ENCODE measurements at places on chromosomes 2 and 18.
A peak's percentile ranks its signal among the peaks of the same experiment; 100 is the strongest.

GRCh38 chr2:101474731-101475384 lies at the start of gene RFX8:
RFX8 (minus strand) TSS chr2:101475112; CDS start chr2:101466848, 8,264 bp downstream.
- peak; percentile 90 for DNase-seq

- DNase-seq: no peak
Observed at GRCh38 chr18:21040466-21040865, 71.1 kb downstream of the ROCK1 start.

GRCh38 chr2:222982909-222983265 lies 69.1 kb upstream of the KCNE4 start:
- DNase-seq: no peak

- DNase-seq: peak; percentile 74
Observed at GRCh38 chr2:28463893-28464292, 32.0 kb upstream of the PLB1 start.

DNA sequence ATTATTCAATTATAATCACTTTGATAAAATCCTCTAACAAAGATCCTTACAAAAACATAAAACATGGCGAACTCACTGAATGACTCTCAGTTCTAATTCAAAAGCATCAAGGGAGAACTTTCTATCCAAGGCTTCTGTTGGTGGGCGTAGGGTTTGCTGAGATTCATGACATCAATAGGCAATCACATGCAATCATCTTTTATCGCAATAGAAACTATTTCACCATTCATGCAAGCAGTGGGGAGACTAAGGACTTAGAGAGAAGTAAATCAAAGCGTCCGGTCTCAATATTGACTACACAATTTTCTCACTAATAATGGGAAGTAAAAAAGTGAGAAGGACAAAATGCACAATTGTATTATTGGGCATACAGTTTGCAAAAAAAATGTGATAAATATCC lies 168.7 kb downstream of the SCG2 start:
- DNase-seq: no peak

DNA sequence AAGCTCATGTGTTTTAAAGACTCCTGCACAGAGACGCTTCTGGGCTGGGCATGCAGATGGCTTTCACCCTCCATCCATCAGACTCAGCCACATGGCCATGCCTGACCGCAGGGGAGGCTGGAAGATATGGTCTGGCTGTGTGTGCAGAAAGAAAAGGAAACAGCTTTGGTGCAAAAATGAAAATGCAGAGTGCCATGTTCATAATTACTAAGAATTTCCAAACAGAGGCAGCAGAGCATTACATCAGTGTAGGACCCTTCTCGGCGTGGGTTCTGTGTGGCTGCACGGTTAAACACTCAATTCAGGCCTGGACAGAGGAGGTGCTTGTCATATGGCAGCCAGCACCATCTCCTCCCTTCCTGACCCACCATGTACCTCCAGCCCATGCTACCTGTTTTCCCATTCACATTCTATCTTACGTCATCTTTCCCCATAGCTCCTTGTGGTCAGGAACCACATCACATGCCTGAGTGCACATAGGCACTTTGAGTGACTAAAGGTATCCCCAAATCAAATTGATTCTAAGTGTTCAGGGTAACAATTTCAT lies 200.3 kb upstream of the ID2 start:
- DNase-seq: no peak

DNA sequence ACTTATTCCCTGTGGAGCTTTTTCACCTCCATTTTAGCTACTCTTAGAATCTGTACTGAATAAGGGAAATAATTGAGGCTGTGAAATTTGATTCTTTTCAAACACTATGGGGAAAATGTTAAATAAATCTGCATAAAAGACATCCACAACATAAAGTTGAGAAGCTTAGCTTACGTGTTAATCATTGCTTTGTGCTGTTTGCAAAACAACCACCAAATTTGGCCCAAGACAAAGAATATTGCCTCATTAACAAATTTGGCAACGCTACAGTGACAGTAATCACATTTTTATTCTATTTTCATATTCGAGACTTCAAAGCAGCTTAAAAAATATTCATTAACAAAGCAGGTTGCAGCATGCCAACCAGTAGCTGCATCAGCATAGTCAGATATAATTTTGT lies 437.6 kb downstream of the DPP10 start:
- DNase-seq: no peak

- no peak for DNase-seq
Observed at GRCh38 chr2:84980263-84980983, 9.5 kb downstream of the KCMF1 start.

GRCh38 chr2:201931951-201932350 lies 101.7 kb upstream of the FZD7 start:
- no peak for DNase-seq

- no peak for DNase-seq
Observed at GRCh38 chr2:188291142-188291616, 495 bp upstream of the GULP1 start.

GRCh38 chr2:170940066-170940465 lies 11.0 kb downstream of the GORASP2 start:
- no peak for DNase-seq

GRCh38 chr18:72410399-72410798 lies 133.7 kb downstream of the CBLN2 start:
- no peak for DNase-seq

DNA sequence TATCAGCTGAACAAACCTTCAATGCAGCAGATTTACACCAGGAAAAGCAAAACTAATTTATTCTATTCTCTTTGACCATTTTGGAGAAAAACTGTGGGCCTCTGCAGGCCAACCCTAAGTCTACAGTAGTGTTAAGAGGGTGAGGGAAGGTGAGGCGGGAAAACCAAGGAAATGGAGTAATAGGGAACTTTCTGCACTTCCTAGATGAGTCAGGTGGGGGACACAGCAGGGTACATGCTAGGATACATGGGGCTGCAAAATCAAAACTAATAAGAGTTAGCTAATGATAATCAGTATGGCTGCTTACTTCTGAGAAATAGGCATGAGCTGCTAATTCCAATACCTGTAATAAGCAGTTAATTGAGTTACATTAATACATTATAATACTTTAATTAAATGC lies 66.0 kb upstream of the PGAP1 start:
- no peak for DNase-seq

- no peak for DNase-seq
Observed at GRCh38 chr2:85549826-85550225, 10.9 kb downstream of the MAT2A start.

DNA sequence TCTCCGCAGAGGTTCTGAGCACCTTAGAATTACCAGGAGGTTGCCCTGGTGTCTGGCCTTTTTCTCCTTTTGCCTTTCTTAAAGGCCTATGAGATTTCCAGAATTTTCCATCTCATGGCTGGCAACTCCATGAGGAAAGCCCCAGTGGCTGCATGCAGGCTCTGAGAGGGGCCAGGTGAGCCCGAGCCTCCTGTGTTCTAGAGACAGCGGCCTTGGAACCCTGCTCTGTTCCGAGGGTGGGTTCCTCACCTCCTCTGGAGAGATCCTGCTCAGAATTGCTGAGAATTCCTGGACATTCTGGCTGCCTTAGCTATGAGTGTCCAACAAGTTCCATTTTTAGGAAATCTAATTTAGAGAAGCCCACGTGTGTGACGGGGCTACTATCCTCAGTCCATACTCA lies 35.7 kb upstream of the HPCAL1 start:
- DNase-seq: no peak

GRCh38 chr2:214156971-214157370 lies 253.9 kb upstream of the VWC2L start:
- no peak for DNase-seq

GRCh38 chr2:124316881-124317605 lies 292.0 kb downstream of the CNTNAP5 start:
- no peak for DNase-seq

GRCh38 chr18:11167778-11168177 lies 18.4 kb upstream of the PIEZO2 start:
- DNase-seq: no peak

GRCh38 chr2:188471166-188471565 lies 179.5 kb downstream of the GULP1 start:
- no peak for DNase-seq

DNA sequence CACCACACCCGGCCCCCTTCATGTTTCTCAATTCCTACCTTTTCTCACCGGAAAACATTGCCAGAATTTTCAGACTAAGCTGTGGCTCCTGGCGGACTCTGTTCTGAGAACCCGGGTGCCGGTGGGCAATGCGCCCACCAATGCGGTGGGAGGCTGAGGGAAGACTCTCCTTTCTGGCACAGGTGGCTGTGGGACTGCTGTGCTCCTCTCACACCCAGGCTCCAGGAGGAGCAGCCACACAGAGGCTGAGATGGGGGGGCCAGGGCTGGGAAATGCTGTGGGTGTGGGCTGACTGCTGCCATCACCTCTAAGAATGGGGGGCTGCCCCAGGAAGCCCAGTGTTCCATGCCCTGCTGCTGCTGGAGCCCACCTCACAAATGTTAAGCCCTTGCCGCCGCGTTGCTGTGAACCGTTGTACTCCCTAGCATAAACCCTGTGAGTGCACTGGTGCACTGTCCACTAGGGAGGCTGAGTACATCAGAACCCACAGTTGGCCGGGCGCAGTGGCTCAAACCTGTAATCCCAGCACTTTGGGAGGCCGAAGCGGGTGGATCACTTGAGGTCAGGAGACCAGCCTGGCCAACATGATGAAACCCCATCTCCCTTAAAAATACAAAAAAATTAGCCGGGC lies 152.6 kb downstream of the LDLRAD4 start:
- no peak for DNase-seq

- DNase-seq: no peak
Observed at GRCh38 chr2:173521450-173522192, 166.9 kb downstream of the CDCA7 start.

- no peak for DNase-seq
Observed at GRCh38 chr2:39738936-39739335, 40.1 kb downstream of the THUMPD2 start.

GRCh38 chr2:38592951-38593350 lies 9.8 kb downstream of the HNRNPLL start:
- DNase-seq: no peak

DNA sequence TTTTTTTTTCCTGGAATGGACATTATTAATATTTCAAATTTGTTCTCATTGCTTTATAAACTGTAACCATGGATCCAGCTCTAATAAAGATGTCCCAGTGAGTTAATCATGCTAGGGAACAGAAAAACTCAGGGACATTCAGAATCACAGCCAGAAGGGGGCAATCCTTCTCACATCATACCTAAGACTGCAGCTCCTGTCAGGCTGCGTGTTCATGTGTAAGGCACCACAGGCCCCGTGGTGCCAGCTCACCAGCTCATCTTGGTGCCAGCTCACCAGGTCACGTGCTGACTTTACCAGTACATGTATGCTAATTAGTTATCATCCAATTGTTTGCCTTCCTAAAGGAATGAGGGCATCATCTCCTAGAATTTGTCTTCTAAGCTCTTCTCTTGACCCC lies 84.7 kb upstream of the NEDD4L start:
- DNase-seq: peak; percentile 11

DNA sequence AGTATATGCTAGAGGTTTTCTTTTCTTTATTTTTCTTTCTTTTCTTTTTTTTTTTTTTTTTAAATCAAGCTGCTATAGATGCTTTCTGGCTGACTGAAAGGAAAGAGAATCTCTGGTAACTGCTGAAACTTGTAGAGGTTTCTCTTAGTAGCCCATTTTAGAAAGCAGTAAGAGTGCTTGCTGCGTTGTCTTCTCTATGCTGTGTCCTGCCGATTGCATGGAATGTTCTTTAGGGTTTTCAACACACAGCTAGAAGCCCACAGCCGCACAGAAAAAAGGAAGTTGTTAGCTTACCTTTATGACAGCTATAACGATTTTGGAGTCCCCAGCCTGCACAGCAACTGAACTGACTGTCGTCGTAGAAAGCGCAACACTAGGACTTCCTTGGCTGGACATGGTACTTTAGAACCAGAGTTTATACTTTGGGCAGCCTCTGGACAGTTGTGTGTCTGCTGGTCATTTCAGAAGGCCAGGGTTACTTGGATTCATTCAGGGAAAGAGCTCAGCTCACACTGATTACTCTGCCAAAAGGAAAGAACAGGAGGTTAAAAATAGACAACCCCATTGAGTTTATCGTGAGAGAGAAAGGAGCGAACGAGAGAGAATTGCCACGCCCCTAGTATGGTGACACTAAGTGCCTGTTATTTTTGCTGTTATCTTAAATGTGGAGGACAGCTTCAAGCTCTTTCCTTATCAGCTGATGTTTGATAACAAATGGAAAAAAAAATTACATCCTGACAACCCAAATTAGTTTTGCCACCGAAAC lies at the start of gene CCDC141:
CCDC141 (minus strand) TSS at position 592 of the 766 bp plus-strand sequence; CDS start at position 396, 196 bp downstream.
- DNase-seq: no peak

GRCh38 chr18:9709304-9709877 lies 1.3 kb downstream of the RAB31 start:
- DNase-seq: peak; percentile 76

GRCh38 chr2:84912984-84913383 lies 7.5 kb downstream of the TMSB10 start:
- no peak for DNase-seq

- DNase-seq: no peak
Observed at GRCh38 chr2:20092226-20092900, 40.9 kb upstream of the LAPTM4A start.

GRCh38 chr18:68505178-68505574 lies 209.7 kb downstream of the TMX3 start:
- no peak for DNase-seq

- DNase-seq: no peak
Observed at GRCh38 chr2:235827585-235827992, 333.7 kb downstream of the AGAP1 start.

- no peak for DNase-seq
Observed at GRCh38 chr2:241237047-241237446, 48.6 kb downstream of the ANO7 start.

- no peak for DNase-seq
Observed at GRCh38 chr2:128172191-128172590, 81.2 kb downstream of the UGGT1 start.

DNA sequence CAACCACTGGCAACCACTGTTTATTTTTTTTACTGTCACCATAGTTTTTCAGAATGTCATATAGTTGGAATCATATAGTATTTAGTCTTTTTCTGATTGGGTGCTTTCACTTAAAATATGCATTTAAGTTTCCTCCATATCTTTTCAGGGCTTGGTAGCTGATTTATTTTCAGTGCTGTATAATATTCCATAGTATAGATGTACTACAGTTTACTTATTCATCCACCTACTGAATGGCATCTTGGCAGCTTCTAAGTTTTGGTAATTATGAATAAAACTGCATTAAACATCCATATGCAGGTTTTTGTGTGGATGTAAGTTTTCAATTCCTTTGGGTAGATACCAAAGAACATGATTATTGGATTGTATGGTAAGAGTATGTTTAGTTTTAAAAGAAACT lies 23.0 kb downstream of the CFAP221 start:
- no peak for DNase-seq

- DNase-seq: no peak
Observed at GRCh38 chr2:14831458-14831857, 198.9 kb downstream of the LRATD1 start.

GRCh38 chr18:48137374-48138081 lies 207.1 kb upstream of the SMAD2 start:
- no peak for DNase-seq

GRCh38 chr2:98743835-98744234 lies 12.9 kb upstream of the MGAT4A start:
- no peak for DNase-seq
